Caki2 (cell line): ENCODE measurements at places on chromosomes 2 and 18.
A peak's percentile ranks its signal among the peaks of the same experiment; 100 is the strongest.

DNA sequence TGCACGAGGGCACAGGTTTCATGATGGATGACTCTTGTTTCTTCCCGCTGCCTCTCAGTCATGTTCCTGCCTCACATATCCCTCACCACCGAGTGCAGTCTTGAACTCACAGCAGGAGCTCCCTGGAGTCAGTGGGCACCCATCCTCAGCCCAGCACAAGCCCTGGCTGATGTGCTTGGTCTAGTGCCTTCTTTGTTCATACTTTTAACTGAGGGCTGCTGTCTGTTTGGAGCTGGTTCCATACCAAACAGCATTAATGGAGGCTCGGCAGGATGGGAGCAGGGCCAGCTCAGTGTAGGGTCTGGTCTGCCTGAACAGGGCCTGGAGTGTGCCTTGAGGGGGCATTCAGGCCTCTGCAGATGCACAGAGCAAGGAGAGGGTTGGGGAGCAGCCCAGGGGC is 54.5 kb upstream of the GLI2 start:
- no peak for DNase-seq

- no peak for DNase-seq
Observed at GRCh38 chr2:124308319-124309062, 283.4 kb downstream of the CNTNAP5 start.

DNA sequence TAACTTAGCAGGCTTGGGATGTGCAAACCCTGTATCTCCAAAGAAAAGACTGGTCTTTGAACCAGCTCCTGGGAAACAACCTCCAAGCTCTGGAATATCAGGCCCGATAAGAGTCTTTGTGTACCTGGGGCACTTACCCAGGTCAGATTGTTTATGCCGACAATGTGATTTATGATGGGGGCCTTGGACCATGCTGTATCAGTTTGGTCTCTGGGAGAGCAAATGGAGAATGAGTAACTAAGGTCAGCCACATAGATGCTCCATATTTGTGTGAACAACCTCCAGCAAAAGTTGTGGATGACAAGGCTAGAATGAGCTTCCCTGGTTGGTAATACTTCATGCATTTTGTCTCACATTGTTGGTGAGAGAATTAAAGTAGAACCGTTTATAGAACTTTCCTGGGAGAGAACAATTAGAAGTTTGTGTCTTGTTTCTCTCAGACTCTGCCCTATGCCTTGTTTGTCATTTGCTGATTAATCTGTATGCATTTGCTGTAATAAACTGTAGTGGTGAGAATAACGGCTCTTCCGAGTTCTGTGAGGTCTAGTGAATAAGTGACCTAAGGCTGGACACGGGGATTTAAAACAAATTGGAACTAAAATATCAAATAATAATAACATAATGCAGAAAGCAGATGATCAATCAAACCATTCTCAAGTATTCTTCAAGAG is 259.1 kb downstream of the XIRP2 start:
- peak; percentile 49 for DNase-seq

DNA sequence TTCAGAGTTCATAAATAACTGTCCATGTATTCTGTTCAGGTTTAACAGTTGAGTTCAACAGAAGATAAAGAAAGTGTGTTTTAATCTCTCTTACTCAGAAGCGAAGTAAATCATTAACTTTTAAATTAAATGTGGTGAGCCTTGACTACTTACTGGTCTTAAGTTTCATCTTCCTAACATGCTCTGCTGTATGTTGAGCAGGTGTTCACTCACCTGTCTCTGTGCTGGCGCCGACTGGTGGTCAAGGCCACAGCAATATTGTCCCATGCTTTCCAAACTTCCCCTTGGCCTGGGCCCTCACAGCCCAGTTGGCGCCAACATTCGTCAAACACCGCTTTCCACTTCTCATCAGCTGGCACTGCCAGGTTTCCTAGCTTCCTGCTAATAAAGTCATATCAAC is 17.0 kb upstream of the MPP4 start:
- peak; percentile 49 for DNase-seq

- DNase-seq: peak; percentile 66
Observed at GRCh38 chr2:20438334-20439192, 8.3 kb upstream of the RHOB start.

GRCh38 chr18:44857081-44857480 is 176.4 kb downstream of the SETBP1 start:
- no peak for DNase-seq

- DNase-seq: no peak
Observed at GRCh38 chr2:127663566-127664064, 11.7 kb downstream of the LIMS2 start.

- no peak for DNase-seq
Observed at GRCh38 chr18:4391859-4392258, 63.2 kb downstream of the DLGAP1 start.

DNA sequence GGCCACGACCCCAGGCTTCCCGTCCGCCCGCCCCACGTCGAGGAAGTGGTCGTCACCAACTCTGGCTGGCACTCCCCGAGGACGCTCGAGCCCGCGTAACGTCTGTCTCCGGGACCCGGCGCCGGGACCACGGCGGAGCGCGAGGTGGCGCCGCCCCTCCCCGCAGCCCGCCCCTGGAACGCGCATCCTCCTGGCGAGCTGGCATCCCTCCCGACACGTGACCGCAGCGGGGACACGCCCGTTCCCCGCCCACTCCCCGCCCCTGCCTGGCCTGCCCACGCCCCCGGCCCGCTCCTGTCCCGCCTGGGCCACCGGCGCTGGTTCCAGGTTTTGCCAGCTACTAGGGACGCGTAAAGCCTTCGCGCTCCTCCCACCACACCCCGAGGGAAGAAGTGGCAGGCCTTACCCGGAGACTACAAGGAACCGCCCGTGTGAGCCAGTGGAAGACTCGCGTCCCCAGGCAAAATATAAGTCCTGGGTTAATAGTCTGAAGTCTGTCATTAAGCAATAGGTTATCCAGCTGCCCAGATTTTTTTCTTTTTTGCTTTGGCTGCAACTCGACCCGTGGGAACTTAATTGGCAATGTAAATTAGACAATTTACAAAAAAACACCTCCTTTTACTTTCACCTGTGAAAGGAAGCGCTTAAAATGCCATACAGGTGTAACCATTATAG is at the start of gene OSBPL1A:
Gene OSBPL1A (minus strand): TSS at position 131 of the 675 bp plus-strand sequence. CDS start 20,291 bp downstream, outside the sequence.
- peak; percentile 75 for DNase-seq

GRCh38 chr18:31380912-31381311 is 4.3 kb downstream of the DSG4 start:
- no peak for DNase-seq

- DNase-seq: no peak
Observed at GRCh38 chr2:68302281-68302875, 17.4 kb downstream of the CNRIP1 start.

DNA sequence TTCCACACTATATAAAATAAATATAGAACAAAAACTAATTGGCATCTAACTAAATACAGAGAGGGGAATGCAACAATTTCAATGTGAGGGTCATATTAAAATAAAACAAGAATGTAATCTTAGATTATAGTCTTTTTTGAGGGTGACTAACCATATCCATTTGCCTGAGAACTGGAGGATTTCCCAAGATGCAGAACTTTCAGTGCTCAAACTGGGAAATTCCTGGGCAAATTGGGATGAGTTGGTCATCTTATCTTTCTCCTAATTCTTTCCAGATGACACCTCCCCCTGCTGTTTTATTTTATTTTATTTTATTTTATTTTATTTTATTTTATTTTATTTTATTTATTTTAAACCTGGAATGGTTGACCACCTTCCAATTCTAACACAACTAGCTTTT is 846.2 kb downstream of the SLC4A3 start:
- no peak for DNase-seq

DNA sequence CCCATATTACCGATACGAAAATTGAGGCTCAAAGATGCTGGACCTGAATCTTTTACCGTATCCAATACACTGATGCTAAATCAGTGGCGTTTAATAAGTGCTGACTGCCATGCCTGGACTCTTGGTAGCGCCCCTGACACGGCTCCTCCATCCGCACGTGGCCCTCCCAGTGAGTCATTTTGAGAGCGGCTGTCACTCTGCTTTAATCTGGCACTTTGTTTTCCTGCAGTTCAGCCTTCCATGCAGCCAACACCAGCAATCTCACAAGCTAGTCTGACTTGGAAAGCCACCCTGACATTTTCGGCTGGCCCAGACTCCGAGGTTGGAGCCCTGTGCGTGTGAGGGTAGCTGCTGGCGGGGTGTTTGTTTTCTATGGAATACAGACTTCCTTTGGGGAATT is 155.1 kb upstream of the LMAN1 start:
- DNase-seq: peak; percentile 27

DNA sequence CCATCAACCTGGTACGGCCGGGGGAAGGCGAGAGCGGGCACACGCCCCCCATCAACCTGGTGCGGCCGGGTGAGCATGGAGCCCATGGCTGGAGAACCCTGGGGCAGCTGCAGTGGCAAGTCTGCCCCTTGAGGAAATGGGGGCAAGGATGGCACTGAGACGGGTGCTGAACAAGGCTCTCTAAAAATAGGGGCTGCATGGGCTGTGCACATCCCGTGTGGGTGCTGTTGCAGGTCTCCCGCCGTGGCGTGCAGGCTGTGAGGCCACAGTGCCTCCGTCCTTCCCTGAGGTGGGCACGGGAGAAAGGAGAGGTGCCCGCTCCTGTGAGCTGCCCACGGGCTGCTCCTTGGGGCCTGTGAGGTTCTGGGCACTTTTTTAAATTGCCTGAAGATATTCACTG is 99.2 kb downstream of the NFATC1 start:
- no peak for DNase-seq

DNA sequence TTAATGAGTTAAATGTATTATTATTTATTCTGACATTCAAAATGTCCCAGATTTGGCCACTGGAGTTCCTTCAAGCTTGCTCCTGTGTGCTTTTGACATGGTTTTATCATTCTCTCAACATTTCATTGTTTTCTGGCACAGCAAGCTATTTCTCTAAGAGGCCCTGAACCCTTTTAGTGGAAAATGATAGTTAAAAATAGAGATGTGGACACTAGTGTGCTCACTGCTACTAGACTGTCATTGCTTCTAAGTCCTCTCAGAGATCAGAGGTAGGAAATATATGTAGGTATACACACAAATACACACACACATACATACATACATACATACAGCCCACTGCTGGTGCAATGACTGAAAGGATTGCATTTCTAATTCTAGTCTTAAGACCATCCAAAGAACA is 25.5 kb downstream of the WDPCP start:
- DNase-seq: no peak

DNA sequence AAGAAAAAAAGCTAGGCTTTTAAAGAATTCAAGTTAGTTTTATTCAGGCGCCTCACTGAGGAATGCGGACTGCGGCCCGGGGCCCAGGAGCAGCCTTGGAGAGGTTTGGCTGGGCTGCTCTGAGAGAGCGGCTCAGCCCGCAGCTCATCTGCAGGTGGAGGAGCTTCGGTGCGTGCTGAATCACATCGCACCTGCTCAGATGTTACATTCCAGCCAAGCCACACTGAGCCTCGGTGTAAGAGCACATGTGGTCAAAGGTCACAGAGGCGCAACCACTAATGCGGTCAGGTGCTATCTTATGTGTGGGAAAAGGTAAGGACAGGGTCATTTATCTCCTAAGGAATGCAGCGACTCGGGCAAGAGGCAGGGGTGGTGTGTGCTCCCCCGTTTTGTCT is 17.1 kb upstream of the CNDP1 start:
- DNase-seq: no peak

GRCh38 chr2:46720592-46721185 is 194.9 kb downstream of the MCFD2 start:
- no peak for DNase-seq

DNA sequence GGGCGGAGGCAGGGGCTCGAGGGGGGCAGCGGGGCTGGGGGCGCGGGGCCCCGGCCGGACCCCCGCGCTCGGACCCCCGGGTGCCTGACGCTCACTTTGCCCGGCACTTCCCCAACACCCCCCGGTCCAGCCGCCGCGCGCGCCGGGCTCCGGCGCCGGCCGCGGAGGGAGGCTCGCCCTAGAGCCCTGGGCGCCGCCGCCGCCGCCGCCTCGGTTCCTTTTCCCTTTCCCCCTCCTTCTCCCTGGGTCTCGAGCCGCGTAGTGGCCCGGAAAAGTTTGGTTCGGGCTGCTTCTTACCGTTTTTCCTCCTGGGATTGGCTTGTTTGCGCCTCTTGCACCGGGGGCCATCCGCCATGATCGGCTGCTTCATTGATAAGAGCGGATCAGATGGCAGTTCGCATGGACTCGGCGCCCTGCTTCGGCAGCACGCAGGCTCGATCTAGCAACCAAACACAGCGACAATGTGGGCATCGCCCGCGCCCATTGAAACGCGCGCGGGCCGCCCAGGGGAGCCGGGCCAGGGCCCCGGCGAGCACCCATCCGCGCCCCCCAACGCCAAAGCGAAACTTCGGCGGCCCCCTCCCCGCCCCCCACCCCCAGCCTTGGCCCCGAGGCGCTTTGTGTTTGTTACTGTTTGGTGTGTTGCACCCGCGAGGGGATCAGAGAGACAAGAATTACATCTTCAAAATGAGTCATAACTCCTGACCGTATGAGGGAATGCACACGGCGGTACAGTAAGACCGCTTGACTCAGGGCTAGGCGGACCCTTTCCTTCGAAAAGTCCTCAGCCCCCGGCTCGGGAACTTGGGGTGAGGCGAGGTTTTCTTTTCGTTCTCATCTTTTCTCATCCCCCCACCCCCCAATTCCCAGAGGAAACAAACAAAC is 2.7 kb downstream of the ZEB2 start:
- DNase-seq: peak; percentile 48

DNA sequence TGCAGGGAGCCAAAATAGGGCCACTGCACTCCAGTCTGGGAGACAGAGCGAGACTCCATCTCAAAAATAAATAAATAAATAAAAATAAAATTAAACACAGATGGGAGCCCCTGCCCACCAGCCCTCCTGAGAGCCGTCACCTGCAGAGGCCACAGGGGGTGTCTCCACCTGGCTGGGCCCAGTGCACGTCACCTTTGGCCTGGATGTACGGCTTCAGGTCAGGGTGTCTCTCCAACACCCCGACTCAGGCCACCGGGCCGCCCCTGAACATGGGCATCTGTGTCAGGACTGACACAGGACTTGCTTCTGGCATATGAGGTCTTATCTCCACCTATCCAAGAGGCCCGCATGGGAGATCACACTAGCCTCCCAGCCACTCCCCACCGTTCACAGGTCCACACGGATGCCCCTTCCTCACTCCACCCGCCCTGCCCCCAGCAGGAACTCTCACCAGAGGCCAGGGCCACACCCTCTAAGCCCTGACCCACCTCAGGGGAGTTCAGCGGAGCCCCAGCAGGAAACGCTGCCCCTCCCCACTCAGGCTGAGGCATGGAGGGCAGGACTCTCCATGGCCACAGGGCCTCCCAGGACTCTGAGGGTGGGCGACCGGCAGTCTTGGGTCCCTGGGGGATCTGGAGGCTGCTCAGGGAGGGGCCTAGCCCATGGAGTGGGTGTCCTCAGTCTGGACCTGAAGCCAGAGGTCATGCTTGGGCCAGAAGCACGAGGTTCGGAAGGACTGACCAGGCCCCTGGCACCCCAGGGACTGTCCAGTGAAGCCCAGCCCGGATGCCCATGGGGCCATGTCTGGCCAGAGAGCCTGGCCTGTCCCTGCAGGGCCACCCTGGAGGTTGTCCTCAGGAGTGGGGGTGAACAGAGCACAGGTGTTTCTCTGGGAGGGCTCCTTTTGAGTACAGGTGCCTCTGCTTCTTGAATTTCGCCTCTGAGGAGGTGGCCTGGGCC is 1.6 kb upstream of the CROCC2 start:
- DNase-seq: no peak

- DNase-seq: no peak
Observed at GRCh38 chr2:231661422-231662027, 46.8 kb upstream of the PTMA start.

- DNase-seq: no peak
Observed at GRCh38 chr18:27636576-27637085, 451.5 kb upstream of the CHST9 start.

- DNase-seq: peak; percentile 86
Observed at GRCh38 chr2:113822087-113822815, 65.8 kb upstream of the SLC35F5 start.

- DNase-seq: peak; percentile 20
Observed at GRCh38 chr18:4510711-4511110, 55.6 kb upstream of the DLGAP1 start.
